ENCODE measurements at places on chromosomes 2 and 18.

DNA sequence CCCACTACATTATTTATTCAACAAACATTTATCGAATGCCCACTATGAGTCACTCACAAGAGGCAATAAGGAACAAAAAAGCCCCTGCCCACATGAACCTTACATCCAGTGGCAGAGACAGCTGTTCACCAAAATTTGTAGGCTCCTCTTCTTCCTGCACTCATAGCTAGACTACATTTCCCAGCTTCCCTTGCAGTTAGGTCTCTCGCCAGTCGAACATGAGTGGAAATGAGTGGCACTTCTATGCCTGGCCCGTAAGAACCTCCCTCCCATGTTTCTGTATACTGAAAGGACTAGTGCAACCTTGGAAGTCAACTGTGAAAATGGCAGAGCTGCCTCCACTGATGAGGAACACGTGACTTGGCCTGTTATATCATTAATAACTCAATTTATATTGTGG, 19.4 kb upstream of the NCOA1 start:
- no peak for DNase-seq

- no peak for DNase-seq
Observed at GRCh38 chr2:33051586-33052360, 105.0 kb downstream of the LTBP1 start.

- DNase-seq = no peak
Observed at GRCh38 chr2:164706522-164706921, 85.2 kb upstream of the GRB14 start.

DNA sequence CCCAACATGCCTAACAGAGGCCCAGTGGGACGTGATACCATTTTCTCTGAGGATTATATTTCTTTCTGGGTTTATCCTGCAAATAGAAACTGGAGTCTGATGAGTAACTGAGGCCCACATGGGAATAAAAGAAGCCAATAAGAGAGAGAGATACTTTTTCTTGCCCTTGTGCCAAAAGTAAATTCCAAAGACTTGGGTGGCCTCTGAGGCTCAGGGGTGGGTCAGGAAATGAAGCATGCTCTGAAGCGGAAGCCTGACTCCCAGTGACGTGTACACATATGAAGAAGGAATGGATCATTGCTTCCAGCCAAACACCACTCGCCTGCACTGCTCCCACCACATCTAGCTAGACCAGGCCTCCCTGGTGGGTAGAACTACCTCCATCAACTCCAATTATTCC, 273.6 kb upstream of the NCKAP5 start:
- no peak for DNase-seq

DNA sequence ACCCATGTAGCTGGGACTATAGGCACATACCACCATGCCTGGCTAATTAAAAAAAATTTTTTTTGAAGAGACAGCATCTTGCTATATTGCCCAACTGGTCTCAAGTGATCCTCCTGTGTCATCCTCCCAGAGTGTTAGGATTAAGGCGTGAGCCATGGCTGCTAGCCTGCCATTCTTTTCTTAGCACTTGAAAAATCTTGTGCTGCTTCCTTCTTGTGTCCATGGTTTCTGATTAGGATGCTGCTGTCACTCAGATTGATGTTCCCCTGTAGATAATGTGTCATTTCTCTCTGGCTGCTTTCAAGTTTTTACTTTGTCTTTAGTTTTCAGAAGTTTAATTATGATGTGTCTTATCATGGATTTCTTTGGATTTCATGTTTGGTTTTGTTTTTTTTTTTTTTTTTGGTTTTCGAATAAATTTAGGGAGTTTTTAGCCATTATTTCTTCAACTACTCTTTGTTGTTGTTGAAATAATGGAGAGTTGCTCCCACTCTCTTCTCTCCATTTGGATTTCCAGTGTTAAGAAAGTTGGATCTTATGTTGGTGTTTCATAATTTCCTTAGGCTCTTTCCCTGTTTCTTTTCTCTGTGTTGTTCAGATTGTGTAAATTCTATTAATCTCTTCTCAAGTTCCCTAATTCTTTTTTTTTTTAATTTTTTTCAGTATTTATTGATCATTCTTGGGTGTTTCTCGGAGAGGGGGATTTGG, 2.5 kb downstream of the ATP9B start:
- peak; percentile 4 for DNase-seq

DNA sequence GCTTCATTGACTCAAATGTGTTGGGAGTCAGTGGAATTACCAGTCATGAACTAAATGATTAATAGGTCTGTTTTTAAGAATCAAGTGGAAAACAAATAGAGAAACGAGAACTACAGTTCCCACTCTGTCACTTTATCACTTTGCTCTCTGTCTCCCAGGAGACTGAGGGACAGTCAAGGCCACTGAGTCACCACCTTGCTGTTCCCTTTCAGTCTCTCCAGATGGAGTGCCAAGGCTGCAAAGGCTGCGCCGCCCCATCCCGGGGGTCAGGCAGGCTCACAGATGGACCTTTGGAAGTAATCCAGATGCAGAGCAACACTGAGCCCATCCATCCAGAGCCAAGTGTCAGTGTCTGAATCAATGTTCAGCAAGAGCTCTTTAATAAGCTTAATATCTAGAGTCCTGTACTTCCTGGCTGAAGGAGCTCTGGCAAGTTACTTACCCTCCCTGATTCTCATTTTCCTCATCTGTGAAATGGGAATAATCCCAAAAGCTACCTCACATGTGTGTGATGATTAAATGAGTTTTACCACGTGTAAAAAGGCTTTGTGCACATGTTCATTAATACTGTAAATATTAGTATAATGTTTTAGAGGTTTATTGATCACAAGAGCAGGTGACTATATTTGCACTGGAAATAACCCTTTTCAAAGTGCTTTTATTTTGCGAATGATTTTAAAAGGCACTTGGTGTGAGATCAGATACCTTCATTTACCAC, 43.0 kb upstream of the EFEMP1 start:
- DNase-seq = no peak

DNA sequence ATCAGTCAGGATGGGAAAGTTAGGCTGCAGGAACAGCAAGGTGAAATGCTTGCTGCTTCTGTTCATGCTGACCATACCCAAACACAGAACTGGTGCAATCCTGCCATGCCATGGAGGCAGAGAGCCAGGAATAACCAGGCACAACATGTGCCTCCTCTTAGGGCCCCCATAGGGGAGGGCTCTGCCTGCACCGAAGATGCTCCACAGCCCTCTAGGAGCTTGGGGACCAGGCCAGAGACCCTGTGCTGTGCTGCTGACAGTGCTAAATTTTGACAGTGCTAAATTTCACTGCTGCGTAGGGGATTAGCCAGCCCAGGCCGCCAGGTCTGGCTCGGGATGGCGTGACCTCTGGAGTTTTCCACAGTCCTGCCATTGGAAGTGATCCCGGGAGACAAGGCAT, 173.3 kb downstream of the SH3RF3 start:
- no peak for DNase-seq

DNA sequence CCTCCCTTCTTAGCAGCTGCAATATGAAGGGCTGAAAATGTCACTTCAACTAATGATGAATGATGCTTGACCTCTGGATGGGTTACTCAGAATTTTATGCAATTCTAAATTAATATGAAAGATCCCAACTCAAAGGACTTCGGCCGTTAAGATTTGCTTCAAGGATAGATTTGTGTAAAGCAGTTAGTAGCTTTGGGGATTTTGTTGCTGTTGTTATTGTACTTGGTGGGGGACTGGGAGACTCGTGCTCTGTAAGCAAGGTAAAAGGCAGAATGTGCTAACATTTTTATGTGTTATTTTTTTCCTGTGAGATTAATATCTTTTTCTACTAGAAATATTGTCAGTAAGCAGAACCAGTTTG, 478.8 kb downstream of the ARHGAP15 start:
- no peak for DNase-seq

GRCh38 chr2:96247009-96247408, 18.8 kb downstream of the TMEM127 start:
- DNase-seq = no peak

All from bone marrow (tissue), 2 donors.